WTC11 (cell line): ENCODE measurements at places on chromosomes 2 and 18.

- H3K36me3 ChIP-seq: no peaks in the 10 kb centered on the region
- no peak overlapping the region for H3K27ac ChIP-seq
- H3K27me3 ChIP-seq: peaks cover 7% of the 10 kb centered on the region
Measured at GRCh38 chr2:48749291-48750127, 6.0 kb downstream of the LHCGR start.

DNA sequence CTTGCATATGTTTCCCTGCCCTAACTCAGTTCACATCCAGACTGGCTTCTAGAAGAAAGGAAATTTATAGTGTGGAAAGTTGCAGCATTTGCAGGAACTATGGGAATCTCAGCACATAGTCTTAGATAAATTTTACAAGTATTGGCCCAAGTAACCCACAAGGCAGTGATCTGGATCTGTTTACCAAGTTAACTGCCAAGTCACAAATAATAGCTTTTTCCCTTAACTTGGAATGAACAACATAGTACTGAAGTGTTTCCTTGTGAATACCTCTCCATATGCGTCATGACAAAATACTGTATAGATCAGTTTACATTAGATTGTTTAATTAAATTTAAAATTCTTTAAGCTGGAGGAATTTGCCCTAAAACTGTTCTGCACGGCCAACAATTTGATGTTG is 255.8 kb upstream of the EPAS1 start:
- no peaks in the 10 kb centered on the region for H3K36me3 ChIP-seq
- H3K4me1 ChIP-seq: peaks cover 6% of the 10 kb centered on the region

DNA sequence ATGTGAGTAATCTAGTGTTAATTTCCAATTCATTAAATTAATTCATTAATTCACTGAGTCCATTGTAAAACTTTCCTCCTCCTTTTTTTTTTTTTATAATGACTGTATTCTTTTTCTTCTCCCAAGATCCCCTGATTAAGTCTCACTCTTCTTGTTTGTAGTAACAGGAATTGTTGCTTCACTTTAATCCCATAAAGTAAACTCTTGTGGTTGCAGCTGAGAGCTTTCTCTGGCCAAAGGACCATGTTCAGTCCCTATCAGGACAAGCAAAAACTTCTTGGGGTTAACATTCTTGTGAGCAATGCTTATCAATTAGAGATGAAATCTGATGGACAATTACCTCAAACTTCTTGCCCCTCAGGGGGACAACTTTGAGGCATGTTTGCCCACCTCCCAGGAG is 400.2 kb upstream of the SPHKAP start:
- no peak for DNase-seq
- no peak overlapping the region for H3K27ac ChIP-seq
- H3K27me3 ChIP-seq: no peaks in the 10 kb centered on the region
- no peaks in the 10 kb centered on the region for H3K4me1 ChIP-seq
- no peaks in the 10 kb centered on the region for H3K36me3 ChIP-seq
- no peak overlapping the region for H3K4me3 ChIP-seq

- no peaks in the 10 kb centered on the region for H3K36me3 ChIP-seq
- H3K27me3 ChIP-seq: no peaks in the 10 kb centered on the region
- H3K27ac ChIP-seq: no peak overlapping the region
- no peaks in the 10 kb centered on the region for H3K4me1 ChIP-seq
Measured at GRCh38 chr2:10016001-10016801, 27.1 kb upstream of the KLF11 start.

DNA sequence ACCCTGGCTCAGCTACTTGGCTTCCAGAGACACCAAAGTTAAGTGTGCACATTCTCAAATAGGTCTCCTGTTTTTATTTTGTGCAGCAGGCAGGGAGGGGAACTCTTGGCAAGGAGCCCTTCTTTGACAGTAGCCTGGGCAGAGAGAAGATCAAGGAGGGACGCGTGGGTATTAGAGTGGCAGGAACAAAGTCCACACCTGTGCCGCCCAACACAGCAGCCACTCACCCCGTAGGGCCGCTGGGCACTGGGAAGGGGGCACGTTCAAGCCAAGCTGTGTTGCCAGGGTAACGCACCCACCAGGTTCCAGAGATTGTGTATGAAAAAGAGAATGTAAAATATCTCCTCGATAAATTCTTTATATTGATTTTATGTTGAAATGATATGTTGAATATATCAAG is 229.3 kb upstream of the AGAP1 start:
- DNase-seq: no peak
- no peak overlapping the region for H3K4me3 ChIP-seq
- no peak overlapping the region for H3K27ac ChIP-seq
- peaks cover 5% of the 10 kb centered on the region; the same call in 1 of the 2 replicates for H3K27me3 ChIP-seq
- no peaks in the 10 kb centered on the region for H3K36me3 ChIP-seq
